A673 (cell line): ENCODE measurements at places on chromosomes 3 and 15. TPM values are rescaled to one million over a fixed set of nuclear protein-coding genes. Genes with fewer than 3 reads are reported as not detected.

Gene WDR53
- 17.8 and 23.1 TPM in 2 replicates for total RNA-seq

DNA sequence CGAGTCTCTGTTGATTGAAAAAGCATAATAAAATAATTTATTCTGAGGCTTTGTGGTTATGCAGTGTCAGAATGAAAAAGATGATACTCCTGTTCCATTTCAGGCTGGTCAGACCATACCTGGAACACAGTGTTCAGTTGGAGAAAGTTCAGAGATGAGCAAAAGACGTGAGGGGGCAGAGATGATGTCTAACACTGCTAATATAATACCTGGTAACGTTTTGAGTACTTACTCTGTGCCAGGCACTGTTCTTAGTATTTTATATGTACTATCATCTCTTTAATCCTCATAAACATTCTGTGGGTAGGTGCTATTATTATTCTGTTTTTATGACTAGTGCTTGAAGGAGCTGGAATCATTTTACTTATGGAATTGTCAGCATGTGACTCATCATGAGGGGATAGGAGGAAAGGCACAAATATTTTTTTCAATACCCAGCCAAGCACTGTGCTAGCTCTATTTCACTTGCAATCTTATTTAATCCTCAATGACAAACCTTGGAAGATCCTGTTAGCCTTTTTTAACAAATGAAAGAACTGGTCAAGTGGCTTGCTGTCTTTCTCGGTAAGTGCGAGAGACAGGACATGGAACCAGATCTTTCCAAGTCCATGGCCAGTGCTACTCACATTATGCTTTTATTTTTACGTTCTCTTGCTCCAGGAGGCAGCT lies 31.8 kb downstream of the IQGAP1 start:
- DNase-seq: peak; percentile 72

DNA sequence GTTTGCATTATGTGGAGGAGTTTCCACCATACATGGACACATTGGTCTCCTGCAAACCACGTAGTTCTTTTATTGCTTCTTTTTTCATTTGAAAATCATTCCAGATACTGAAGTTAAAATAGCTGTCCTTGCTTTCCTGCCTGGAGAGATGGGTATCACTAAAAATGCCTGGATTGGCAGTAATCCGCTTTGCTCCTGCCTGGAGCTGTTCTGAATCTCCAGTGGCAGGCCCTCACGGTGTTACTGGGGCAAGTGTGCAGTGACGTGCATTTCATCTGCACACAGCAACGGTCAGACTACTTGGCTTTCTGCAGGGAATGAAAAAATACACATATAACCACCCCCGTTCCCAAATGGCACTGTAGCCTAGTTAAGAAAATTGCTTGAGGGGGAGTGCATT lies 272.9 kb downstream of the IL5RA start:
- no peak for DNase-seq

GRCh38 chr3:197226179-197226578 lies 72.2 kb downstream of the DLG1 start:
- peak; percentile 70 for DNase-seq

DNA sequence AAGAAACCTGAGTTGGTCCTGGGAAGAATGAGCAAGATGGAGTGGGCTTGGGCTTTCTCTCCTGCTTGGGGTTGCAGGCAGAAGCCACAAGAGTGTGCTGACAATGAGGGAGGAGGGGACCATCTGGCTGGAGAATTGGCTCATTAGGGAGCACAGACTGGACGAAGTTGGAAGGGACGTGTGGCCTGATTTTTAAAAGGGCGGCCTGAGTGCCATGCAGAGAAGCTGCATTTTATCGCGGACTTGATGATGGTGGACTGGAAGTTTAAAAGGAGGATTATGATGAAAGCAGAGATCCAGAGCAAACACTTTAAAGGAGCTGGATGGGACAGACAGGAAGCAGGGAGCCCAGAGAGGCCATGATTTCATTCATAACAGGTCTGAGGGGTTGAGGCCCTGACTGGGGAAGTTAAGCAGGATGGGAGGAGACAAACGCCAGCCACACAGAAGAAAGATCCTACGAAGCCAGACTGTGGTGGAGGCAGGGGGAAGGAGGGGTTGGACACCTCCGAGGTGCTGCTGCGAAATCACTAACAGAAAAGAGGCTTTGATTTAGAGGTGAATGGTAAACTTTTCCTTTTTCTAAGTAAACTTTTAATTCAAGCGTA lies 23.6 kb downstream of the TLNRD1 start:
- DNase-seq: no peak
